ENCODE measurements at places on chromosomes 5 and 9.

DNA sequence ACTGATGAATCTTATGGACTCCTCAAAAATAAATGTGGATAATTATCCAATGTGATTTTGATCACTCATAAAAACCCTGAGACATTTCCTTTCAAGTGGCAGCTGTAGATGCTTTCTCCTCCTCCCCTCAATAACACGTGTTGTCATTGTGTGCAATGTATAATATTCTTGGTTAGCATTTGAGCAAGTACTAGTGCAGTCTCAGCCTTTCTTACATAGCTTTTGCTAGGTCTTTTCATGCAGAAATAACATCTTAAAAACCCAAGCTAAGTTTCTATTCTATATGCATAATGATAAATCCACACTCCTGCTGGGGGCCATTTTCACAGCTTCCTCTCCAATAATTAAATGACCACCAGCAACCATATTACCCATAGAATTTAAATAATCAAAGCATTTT, 1835.2 kb upstream of the NUDT12 start:
- no peak for DNase-seq

GRCh38 chr5:144433893-144434292, 263.2 kb downstream of the KCTD16 start:
- no peak for DNase-seq

DNA sequence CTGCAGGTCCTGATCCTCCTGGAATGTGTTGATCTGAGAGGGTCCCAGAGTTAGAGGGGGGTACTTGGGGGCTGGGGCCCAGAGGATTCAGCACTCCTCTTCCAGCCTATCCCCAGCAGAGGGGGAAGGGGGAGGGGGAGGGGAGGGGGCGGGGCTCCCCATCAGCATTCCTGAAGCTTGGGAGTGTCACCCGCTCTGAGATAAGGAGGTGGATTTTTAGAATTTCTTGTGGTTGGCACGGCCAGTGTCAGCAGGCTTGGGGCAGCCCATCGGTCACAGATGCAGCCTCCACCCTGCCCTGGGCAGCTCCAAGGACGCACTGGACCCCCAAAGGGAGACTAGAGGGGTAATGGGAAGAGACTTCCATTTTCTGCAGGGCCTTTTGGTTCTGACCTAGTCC, 5.3 kb downstream of the FGF18 start:
- DNase-seq: peak; percentile 5

GRCh38 chr5:128038643-128039042, 44.9 kb upstream of the SLC12A2 start:
- DNase-seq: no peak

GRCh38 chr9:86508208-86508903, 154.1 kb upstream of the TUT7 start:
- DNase-seq: no peak

DNA sequence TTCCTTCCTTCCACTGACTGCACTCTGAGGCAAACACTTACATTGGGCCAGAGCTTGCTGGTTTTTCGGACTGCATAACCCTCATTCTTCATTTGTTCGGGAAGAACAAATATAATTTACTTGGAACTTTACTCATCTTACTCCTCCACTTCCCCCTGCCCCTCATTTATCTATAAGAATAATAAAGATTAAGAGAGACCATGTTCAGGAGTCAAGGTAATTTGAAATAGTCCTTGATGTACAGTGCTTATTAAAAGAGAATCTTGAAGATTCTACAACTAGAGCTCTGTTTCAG, 65.6 kb downstream of the BASP1 start:
- DNase-seq: no peak
